ENCODE measurements at places on chromosomes 7 and 10. TPM values are rescaled to one million over a fixed set of nuclear protein-coding genes. Genes with fewer than 3 reads are reported as not detected.
A peak's percentile ranks its signal among the peaks of the same experiment; 100 is the strongest.

Gene EBF3
- 0.60 TPM for polyA plus RNA-seq

- DNase-seq, result no peak
- H3K27me3 ChIP-seq, result no peaks in the 10 kb centered on the region
- H3K27ac ChIP-seq, result no peak overlapping the region
- H3K4me3 ChIP-seq, result no peak overlapping the region
- H3K4me1 ChIP-seq, result no peaks in the 10 kb centered on the region
Observed at GRCh38 chr10:43203448-43204041, 63.3 kb downstream of the RASGEF1A start.

DNA sequence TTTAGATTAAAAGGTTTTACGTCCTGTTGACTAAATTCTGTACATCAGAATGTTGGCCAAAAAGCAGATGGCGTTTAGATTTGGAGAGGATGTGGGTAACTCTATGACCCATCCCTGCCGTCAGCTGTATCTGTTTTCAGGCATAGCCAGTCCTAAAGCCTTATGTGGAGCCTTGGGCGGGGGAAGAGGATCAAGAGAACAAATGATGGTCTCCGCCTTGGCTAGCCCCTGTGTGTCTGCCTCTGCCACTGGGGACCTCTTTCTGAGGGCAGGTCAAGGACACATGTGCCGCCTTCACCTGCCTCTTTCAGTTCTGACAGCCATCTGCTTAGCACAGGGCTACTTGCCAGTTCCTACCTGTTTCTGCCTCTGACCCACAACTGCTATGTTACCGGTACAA lies 24.1 kb downstream of the PDSS1 start:
- H3K36me3 ChIP-seq, result peaks cover 15% of the 10 kb centered on the region
- no peak overlapping the region for H3K27ac ChIP-seq
- no peak for DNase-seq
- no peak overlapping the region for H3K4me3 ChIP-seq

Gene TMEM184A
- polyA plus RNA-seq, result 1.9 TPM

Gene SLC25A28
- 26.3 TPM for polyA plus RNA-seq

DNA sequence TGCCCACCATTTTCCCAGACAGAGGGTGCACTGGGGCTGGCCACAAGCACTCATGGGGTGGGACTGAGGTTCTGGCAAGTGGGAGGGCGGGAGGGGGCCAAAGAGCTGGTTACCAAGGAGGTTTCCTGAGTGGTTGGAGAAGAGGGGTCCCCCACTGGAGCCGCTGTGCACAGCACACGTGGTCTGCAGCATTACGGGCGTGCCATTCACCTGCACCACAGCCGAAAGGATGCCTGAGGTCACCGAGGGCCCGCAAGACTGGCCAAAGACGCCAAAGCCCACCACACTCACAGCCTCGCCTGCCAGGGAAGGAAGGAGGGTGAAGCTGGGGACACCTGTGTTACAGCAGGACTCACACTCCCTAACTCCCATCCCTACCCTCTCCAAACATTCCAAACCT lies 3.9 kb downstream of the TYSND1 start:
- peaks cover 10% of the 10 kb centered on the region for H3K4me1 ChIP-seq
- no peaks in the 10 kb centered on the region for H3K27me3 ChIP-seq
- no peak overlapping the region for H3K27ac ChIP-seq
- H3K4me3 ChIP-seq, result no peak overlapping the region
- peaks cover 13% of the 10 kb centered on the region for H3K36me3 ChIP-seq
- no peak for DNase-seq

Gene FGFBP3
- polyA plus RNA-seq, result 0.34 TPM

DNA sequence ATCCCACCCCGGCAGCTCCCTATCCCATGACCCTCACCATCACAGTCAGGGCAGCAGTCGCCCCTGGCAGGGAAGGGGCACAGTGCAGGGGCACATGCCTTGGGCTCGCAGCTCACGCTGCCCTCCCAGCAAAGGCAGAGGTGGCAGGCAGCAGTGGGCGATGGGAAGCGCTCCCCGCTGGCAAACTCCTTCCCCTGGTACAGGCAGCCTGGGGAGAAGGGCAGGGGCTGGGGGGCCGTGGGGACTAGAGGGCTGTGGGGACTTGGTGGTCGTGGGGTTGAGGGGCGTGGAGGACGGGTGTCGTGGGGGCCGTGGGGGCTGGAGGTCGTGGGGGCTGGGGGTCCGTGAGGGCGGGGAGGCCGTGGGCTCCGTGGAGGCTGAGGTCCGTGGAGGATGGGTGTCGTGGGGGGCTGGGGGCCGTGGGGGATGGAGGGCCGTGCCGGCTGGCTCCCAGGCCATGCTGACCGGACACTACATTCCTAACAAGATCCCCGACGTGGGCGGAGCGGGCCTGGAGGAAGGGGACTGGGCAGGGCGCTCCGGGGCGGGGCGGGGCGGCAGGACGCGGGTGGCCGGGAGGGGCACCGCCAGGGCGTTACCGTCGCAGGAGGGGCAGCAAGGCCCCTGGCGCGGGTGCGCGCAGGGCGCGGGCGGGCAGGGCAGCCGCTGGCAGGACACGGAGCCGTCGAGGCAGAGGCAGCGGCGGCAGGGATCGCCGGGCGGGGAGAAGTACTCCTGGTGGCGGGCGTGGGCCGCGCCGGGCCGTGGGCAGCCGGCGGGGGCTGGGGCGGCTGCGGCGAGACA lies 20.0 kb downstream of the KCP start:
- H3K4me3 ChIP-seq, result no peak overlapping the region
- no peaks in the 10 kb centered on the region for H3K4me1 ChIP-seq
- peaks cover 19% of the 10 kb centered on the region for H3K27me3 ChIP-seq
- H3K27ac ChIP-seq, result no peak overlapping the region
- no peak for DNase-seq

DNA sequence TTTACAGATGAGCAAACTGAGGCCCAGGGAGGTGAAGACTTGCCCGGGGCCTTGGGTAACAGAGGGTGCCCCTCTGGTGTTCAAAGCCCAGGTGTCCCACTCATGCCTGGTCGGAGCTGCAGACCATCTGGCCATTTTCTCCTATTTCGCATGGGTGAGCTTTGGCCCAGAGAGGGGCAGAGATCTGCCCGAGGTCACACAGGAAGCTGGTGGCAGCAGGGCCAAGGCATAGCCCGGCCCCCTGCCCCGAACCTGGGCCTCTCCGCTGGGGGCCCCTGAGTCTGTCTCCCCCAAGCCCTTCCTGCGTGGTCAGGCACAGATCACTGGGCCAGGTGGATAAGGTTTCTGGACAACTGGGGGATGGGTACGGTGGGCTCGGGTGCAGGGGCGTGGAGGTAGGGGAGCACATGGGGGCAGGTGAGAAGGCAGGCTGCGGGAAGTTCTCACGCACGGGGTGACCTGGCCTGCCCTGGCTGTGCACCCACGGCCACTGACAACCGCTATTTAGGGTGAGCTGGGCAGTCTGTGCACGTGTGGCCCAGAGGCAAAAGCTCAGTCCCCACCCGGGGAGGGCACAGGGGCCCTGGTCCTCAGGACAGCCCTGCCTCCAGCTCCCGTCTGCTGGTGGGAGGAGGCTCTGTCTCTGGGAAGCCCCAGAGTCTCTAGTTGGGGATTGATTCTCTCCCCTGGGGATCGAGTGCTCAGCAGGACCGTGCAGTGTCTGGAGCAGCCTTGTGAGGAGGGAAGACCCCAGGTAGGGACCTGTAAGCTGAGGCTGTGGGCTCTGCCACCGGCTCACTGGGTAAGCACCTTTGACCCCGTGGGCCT lies 68.6 kb downstream of the UNCX start:
- H3K4me3 ChIP-seq, result no peak overlapping the region
- H3K27me3 ChIP-seq, result peaks cover 55% of the 10 kb centered on the region

- H3K27me3 ChIP-seq, result no peaks in the 10 kb centered on the region
- H3K36me3 ChIP-seq, result no peaks in the 10 kb centered on the region
- H3K4me1 ChIP-seq, result no peaks in the 10 kb centered on the region
- H3K27ac ChIP-seq, result no peak overlapping the region
- no peak for DNase-seq
Observed at GRCh38 chr10:131812736-131813604, 87.8 kb upstream of the PPP2R2D start.

- no peak for DNase-seq
- H3K27ac ChIP-seq, result no peak overlapping the region
- H3K4me1 ChIP-seq, result peaks cover 31% of the 10 kb centered on the region
- peaks cover 42% of the 10 kb centered on the region for H3K36me3 ChIP-seq
- H3K4me3 ChIP-seq, result no peak overlapping the region
- H3K27me3 ChIP-seq, result no peaks in the 10 kb centered on the region
Observed at GRCh38 chr10:119669975-119670640, 18.9 kb downstream of the BAG3 start.

GRCh38 chr10:71623098-71623985 lies 96.2 kb downstream of the C10orf105 start:
- no peak overlapping the region for H3K4me3 ChIP-seq
- peaks cover 6% of the 10 kb centered on the region for H3K4me1 ChIP-seq
- peak; percentile 24 for DNase-seq
- H3K27me3 ChIP-seq, result peaks cover 27% of the 10 kb centered on the region
- H3K27ac ChIP-seq, result no peak overlapping the region
- H3K36me3 ChIP-seq, result no peaks in the 10 kb centered on the region

DNA sequence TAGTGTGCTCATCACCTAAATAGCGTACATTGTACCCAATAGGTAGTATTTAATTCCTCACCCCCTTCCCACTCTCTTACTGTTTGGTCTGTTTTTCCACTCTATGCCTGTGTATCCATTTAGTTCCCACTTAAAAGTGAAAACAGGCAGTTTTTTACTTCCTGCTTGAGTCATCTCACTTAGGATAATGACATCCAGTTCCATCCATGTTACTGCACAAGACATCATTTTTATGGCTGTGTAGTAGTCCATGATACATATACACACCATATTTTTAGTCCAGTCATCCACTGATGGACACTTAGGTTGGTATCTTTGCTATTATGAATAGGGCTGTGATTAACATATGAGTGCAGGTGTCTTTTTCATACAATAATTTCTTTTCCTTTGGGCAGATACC lies 10.1 kb downstream of the STK17A start:
- H3K4me3 ChIP-seq, result no peak overlapping the region
- peaks cover 12% of the 10 kb centered on the region for H3K4me1 ChIP-seq
- H3K27ac ChIP-seq, result no peak overlapping the region
- H3K36me3 ChIP-seq, result peaks cover 11% of the 10 kb centered on the region

Gene CALCR
- polyA plus RNA-seq, result not detected
